ENCODE measurements at places on chromosomes 13 and 19. TPM values are rescaled to one million over a fixed set of nuclear protein-coding genes. Genes with fewer than 3 reads are reported as not detected.

IGFL2 gene
- total RNA-seq, result 0.47 TPM

MATK gene
- 18.5 TPM for total RNA-seq

ATP7B gene
- 2.9 TPM for total RNA-seq

POSTN gene
- total RNA-seq, result 0.31 TPM

TPRX2 gene
- not detected for total RNA-seq

JAK3 gene
- total RNA-seq, result 4.6 TPM

RRAS gene
- 116 TPM for total RNA-seq

NTF4 gene
- 18.3 TPM for total RNA-seq

- DNase-seq, result peak; percentile 31
These were observed 107.1 kb downstream of the UBL3 start for GRCh38 chr13:29743201-29743786.

DNA sequence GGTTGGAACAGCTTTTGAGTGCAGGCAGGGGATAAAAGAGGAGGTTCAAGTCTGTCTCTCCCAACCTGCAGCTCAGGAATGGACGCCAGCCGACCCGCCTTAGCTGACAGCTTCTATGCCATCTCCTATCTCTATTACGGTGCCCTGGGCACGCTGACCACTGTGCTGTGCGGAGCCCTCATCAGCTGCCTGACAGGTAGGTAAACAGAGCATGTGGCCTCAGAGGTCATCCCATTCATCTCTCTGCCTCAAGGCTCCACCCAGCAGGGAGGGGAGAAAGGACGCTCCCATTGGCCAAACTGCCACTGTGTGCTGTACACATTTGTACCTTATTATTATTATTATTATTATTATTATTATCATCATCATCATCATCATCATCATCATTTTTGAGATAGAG, 16.5 kb downstream of the SLC5A5 start:
- DNase-seq, result no peak

DNA sequence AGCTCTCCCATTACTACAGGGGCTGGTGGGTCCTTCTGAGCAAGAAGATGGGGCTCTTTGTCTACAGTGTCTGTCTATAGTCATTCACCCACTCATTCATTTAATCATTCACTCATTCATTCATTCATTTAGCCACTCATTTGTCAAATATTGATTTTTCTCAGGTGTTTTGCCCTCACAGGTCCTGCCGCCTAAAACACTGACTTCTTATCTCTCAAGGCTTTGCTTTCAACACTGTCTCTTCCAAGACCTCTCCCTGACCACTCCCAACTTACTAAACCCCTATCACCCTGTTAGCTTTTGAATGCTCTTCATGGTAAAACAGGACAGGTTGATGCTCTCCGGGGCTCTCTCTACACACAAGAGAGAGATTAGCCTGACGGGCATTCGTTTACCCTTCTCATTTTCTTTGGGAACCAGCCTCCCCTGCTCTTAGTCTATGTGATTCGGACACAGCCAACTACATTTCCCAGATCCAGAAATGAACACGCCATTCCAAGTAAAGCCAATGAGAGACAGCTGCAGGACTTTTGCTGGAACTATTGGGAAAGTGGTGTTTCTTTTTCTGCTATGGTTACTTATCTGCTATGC, 22.7 kb downstream of the FAM187B start:
- DNase-seq, result no peak

GRCh38 chr19:16442386-16443276, 29.1 kb downstream of the EPS15L1 start:
- peak; percentile 61 for DNase-seq

- DNase-seq, result peak; percentile 37
These were observed 38.3 kb downstream of the PEX11G start for GRCh38 chr19:7450243-7451223.

DNA sequence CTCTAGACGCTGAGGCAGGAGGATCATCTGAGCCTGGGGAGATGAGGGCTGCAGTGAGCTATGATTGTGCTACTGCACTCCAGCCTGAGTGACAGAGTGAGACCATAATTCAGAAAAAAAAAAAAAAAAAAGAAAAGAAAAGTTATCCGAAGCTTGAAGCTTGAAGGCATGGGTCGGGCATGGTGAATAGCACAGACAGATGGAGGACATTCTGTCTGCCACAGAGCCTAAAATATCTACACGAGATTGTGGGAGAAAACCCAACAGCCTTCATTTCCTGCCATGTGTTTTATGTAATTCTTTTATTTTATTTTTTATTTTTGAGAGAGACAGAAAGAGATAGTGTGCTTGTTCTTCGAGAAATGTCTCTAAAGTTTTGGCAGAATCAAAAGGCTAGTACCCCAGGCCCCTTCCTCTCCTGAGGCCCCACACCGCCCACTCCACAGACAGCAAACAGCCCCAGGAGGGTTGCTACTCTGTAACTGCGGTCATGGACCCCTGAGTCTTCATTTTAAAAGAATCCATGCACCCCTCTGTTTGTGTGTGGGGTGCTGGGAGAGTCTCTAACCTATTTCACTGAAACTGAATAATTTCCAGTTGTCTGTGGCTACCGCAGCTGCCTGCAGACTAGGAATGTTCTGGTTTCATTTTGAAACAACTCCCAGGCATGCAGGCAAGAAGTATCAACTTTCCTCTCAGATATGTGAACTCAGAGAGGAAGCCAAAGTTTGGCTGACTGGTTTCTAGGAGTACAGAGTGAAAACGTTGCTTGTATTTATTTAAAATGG, 38.4 kb upstream of the RCBTB2 start:
- no peak for DNase-seq

DNA sequence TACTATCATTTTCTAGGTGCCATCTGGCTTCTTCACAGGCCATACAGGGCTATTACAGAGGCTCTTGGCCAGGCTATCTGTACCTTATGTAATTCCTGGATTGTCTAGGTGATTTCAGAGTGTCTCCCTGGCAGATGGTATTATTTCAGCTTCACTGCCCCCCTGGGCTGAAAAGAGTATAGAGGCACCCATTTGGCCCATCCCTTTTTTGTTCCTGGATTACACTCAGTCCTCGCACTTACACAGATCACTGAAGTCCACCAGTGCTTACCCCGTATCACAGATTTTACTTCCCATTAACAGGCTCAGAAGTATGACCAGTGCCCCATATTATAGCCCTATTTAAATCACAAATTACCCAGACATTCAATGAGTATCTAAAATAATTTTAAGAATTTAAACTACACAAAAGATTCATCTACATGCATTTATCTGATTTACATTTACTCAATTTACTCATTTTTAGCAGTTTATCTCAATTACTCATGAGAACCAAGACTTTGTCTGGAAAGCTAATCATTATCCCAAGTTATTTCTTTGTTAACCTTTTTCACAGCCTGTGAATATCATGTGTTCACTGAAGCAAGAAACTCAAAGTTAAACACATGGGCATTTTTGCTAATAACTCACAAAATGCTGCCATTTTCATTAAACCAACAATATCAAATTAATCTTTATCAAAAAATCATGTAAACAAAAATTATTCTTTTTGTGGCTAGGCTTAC, 121.0 kb downstream of the PCDH20 start:
- DNase-seq, result peak; percentile 15

DNA sequence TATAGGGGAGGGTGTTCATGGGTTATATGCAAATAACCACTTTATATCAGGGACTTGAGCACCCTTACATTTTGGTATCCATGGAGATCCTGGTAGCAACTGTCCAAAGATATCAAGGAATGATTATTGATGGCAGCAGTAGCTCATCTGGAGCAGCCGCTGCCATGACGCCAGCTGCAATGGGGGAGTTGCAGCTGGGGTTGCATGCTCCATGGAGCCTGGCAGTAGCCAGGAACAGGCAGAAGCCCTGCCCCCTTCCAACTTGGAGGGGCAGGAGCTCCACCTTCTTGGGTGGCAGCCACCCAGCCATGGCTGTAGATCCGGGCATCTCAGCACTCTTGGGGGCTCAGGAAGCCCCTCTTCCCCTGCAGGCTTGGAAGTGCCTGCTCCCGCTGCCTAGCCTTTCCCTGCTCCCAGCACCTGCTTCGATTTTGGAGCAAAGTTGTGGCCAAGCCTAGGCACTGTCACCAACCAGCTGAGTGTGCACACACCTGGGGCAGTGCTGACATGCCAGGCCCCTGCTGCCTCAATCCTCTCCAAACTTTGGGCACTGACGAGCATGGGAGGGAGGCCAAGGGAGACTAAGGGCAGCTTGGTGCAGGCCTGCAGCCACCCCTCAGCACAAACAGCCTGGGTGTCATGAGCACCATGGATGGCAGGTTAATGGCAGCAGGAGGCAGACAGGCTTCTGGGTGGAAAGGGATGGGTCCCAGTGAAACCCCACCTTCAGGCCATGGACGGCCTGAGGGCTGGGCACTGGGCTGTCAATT, 235.6 kb upstream of the CSNK1A1L start:
- no peak for DNase-seq

- DNase-seq, result no peak
These were observed 64.9 kb upstream of the FGF14 start for GRCh38 chr13:102466610-102467190.

DNA sequence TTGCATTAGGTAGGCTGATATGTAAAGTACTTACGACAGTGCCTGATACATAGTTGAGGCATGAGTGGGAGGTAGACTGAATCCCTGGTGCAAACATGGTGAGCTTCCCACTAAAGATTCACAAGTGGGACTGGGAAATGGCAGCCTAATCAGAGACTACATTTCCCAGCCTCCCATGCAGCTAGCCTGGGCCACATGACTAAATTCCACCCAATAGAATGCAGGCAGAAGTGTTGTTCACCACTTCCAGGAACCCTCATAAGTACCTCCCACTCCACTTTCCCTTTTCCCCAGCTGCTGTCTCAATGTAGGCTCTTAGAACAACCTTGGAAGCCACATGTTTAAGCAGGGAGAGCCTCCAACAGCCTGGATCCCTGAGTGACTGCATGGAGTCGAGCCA, 104.9 kb downstream of the CACNA1A start:
- no peak for DNase-seq

- DNase-seq, result no peak
These were observed 326.1 kb downstream of the SLITRK6 start for GRCh38 chr13:85473144-85473543.

GRCh38 chr19:50705422-50706019, 14.1 kb downstream of the SHANK1 start:
- DNase-seq, result peak; percentile 73

DNA sequence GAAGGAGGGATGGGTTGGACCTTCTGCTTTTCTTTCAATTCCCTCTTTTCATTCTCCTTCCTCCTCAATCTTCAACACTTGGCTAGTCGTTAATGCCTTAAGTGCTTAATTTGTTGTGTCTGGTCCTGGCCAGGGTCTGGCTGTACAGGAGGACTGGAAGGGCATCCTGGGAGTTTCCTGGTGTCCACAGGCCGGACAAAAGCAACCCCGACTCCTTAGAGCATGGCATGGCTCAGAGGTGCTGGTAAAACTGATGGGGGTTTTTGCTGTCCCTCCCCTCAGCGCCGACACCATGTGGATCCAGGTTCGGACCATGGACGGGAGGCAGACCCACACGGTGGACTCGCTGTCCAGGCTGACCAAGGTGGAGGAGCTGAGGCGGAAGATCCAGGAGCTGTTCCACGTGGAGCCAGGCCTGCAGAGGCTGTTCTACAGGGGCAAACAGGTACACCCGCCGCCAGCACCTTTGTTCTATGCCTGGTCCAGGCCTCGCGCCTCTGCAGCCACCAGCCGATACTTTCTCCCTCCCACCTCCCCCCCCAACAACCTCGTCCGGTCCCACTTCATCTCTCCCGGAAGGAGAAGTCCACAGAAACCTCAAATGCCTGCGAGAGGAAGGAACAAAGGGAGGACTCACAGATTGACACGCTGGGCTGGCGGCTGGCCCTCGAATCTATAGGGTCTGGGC, 1.4 kb downstream of the UHRF1 start:
- DNase-seq, result no peak

- DNase-seq, result no peak
These were observed 27.8 kb downstream of the RFC3 start for GRCh38 chr13:33845572-33846302.

DNA sequence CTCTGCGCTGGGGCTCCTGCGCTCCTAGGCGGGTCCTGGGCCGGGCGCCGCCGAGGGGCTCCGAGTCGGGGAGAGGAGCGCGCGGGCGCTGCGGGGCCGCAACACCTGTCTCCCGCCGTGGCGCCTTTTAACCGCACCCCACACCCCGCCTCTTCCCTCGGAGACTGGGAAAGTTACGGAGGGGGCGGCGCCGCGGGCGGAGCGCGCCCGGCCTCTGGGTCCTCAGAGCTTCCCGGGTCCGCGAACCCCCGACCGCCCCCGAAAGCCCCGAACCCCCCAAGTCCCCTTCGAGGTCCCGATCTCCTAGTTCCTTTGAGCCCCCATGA, at the start of gene GJB2:
TSS of gene GJB2 (minus strand) at position 103 of the 326 bp plus-strand sequence. CDS start 3,357 bp downstream, outside the sequence.
- DNase-seq, result no peak

DNA sequence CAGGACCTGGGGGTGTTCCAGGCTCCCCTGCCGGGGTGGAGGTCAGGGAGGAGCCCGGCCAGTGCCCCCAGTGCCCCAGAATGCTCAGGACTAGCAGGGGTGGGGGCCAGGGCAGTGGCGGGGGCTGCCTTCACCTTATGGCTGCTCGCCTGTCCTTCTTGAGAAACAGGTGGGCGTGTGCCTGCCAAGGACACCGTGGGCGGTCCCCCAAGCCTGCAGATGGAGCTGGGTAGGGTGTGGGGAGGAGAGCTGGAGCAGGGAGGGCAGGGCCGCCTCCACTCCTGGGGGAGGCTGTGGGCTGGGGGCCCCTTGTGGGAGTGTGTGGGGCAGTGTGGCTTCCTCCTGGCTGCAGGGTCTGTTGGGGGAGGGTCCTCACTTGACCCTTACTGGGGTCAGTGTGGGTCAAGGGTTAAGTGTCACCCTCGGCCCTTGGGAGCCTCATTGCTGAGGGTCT, 160.1 kb downstream of the KDM4B start:
- DNase-seq, result peak; percentile 79

DNA sequence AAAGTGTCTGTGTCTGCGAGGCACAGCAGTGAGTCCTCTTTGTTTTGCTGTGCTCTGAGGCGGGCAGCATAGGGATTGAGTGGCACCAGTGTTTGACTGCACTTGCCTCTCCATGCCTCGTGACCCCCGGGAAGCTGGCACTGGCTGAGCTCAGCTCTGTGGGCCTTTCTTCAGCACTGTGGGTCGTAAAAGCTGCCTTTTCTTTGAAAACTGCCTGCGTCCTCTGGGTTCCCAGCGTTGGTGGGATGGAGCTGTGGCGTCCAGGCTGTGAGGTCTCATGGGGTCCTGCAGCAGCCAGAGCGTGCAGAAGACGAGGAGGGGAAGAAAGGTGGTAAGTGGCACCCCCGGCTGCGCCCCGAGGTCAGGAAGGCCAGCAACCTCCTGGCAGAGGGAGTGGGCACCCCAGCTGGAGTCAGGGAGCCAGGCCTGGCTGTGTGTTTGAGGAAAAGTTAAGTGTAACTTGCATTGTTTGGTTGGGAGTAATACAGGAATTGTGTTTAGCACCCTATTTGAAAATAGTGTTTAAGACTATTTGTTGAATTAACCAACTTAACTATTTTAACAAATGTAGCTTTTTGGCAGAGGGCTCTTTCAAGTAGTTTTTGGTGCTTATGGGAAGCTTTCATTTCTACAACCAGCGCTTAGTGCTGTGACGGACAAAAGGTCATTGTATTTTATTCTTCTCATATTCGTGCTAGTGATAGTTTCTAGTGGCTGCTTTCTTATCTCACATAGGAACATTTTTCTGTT, 79.3 kb upstream of the TEX29 start:
- DNase-seq, result peak; percentile 73

GRCh38 chr13:82480415-82480814, 1401.9 kb downstream of the SLITRK1 start:
- no peak for DNase-seq

- peak; percentile 69 for DNase-seq
These were observed 17.3 kb upstream of the OVOL3 start for GRCh38 chr19:36093687-36094086.

- DNase-seq, result no peak
These were observed 8.2 kb upstream of the ZNF177 start for GRCh38 chr19:9354651-9355050.

Measured in G401 (cell line).